ENCODE measurements at places on chromosomes 5 and 9.

DNA sequence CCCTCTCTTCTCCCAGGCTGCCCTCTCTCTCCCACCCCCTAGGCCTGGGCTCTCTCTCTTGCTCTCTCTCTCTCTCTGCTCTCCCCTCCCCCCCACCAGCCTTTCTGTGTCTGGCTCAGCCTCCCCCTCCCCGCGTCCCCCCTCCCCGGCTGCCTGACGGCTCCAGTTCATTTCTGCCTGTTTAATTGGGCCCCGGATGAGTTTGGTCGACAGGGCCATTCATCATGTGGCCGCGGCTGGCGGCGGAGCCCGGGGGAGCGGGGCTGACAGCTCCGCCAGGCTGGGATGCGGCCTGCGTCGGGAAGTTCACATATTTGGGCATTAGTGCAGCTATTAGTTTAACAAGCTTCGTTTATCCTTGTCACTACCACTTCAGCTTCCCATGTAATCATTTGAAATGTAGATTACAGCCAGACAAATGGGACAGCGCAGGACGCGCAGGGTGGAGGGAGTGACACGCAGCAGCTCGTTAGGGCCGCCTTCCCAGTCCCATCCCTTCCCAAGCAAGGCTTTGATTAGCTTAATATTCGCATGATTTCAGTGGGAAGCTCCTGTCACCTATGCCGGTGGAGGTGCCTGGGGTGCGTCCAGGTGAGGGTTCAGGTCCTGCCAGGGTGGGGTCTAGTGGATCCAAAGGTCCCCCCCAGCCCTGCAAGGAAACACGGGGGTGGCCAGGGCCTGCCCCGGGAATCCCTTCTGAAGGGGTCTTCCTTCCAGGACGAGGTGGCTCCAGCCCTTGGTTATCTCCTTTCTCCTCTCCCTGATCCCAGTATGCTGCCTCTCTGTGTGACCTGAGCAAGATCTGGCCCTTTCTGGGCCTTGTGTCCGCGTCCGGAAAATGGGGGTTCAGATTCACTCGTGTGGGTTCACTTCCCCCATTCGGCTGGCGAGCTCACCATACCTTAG lies 214.8 kb downstream of the PAX5 start:
- DNase-seq = no peak

DNA sequence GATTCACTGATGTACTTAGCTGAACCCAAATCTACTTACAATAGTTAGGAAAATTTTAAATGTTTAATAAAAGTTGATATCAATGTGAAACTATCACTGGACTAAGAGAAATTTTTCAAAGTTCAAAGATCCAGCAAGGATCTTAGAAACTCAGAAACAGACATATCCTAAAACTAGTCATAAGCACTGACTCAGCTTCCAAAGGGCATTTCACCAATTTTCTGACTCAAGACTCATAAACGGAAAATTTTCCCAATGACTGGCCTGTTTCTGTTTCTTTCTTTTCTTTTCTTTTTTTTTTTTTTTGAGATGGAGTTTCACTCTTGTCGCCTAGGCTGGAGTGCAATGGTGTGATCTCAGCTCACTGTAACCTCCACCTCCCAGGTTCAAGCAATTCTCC lies 66.6 kb downstream of the CDC14B start:
- no peak for DNase-seq

- DNase-seq = no peak
Observed at GRCh38 chr9:19689328-19690101, 99.3 kb downstream of the SLC24A2 start.

DNA sequence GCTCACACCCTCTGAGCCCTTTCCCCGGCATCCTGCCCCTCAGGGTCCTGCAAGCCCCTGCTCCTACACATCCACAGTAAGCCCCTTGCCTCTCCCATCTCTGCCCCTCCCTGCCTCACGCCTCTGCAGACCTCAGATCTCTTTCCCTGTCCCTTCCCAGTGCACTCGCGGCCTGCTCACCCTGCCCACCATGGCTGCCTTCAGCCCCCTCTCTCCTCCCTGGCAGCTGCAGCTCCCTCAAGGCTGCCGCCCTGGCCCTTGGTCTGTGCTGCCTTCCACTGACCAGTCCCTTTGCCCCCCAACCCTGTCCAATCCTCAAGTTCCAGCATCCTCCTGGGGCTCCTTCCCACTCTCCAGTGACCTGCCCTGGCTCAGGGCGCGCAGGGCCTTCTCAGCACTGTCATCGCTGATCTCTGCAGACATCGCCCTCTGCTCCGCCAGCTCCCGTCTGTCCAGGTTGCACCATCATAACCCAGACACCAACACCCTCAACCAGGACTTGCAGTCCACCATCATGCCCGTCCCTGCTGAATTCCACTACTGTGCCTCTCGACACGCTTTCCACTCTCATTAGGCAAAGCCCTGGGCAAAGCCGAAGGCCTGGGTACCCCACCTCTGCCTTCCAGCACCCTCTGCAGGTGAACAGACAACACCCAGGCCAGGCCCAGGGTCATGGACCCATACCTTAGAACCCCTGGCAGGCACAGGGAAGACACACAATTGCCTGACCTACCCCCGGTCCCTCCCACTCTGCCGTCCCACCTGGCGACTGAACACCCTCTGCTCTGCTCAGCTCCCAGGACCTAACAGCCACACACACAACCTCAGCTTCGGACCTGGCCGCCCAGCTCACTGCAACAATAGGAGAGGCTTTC lies 97.8 kb upstream of the RUFY1 start:
- no peak for DNase-seq

DNA sequence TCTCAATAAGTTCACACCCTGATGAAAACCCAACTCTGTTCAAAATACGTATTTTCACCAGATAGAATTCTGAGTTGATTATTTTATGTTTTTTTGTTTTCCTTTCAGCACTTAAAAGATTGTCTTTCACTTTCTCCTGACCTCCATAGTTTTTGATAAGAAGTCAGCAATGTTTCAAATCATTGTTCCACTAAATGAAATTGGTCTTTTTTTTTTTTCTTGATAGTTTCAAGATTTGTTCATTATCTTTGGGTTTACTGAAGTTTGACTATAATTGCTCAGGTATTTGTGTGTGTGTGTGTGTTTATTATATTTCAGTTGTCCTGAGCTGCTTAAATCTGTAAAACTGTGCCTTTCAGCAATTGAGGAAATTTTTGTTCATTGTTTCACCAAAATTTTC lies 498.7 kb downstream of the TLE1 start:
- DNase-seq = no peak

GRCh38 chr9:75858497-75859092 lies 31.9 kb upstream of the PCSK5 start:
- no peak for DNase-seq

DNA sequence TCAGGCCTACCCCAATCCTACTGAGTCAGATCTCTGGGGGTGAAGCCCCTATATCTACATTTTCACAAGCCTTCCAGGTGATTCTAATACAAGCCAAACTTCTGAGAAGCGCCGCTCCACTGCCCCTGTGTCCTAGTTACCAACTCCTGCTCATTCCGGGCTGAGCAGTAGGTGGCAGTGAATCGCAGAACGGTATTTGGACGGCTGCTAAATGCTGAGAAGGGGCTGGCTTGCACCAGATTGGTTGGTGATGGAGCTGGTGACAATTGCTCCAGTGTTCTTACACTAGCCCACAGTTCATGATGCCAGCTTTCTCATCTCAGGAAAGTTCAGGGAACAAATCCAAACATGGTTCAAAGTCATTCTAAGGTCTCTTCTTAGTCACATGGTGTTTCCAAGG lies 31.1 kb upstream of the FGF1 start:
- DNase-seq = peak; percentile 11

GRCh38 chr9:88593537-88594185 lies 58.7 kb downstream of the NXNL2 start:
- DNase-seq = peak; percentile 12

GRCh38 chr5:34495178-34495577 lies 160.9 kb upstream of the RAI14 start:
- no peak for DNase-seq
